Thoracic aorta (tissue), 2 donors: ENCODE measurements at places on chromosomes 13 and 19.

GRCh38 chr13:113152984-113153809 lies 5.3 kb upstream of the PROZ start:
- no peak for DNase-seq

DNA sequence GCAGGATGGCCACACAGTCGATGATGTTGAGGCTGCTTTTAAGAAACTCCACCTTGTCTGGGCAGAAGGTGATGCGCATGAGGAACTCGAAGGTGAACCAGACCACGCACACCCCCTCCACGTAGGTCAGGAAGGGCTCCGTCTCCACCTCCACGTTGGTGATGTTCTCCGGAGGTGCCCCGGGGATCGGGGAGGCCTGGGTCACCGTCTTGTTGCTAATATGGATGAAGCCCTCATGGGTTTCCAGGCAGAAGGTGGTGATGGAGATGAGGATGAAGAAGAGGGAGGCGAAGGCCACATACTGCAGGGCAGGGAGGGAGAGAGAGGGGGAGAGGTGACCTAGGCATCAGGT lies 5.4 kb downstream of the KCNC3 start:
- no peak for DNase-seq

DNA sequence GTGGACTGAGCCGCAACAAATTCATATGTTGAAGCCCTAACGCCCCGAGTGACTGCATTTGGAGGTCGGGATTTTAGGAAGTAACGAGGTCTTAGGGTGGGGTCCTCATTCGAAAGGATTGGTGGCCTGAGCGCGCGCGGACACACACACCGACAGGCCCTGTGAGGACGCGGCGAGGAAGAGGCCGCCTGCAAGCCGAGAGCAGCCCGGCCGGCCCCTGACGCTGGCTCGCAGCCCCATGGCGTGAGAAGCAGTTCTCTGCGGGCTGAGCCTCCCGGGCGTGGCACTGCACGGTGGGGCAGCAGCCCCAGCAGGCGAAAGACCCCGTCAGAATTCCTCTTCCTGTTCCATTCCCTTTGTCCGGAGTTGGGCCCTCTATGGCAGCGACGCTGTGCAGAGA lies 131.2 kb downstream of the CRYL1 start:
- no peak for DNase-seq

DNA sequence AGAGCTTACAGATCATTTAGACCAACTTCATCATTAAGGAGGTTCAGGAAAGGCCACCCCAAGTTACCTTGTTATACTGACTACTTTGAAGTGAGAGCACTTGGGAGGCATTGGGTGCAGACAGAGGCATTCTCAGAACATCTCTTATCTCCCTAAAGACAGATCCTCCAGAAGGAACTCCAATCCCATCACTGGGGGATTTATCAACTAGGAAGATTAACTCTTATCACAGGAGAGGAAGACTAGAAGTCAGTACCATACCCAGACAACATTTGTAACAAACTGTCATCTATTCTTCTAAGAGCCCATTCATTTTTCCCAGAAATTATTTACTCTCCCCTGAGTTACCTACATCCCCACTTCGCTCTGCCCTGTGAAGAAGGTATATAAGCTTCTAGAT lies 5.8 kb upstream of the RFXAP start:
- DNase-seq: no peak

DNA sequence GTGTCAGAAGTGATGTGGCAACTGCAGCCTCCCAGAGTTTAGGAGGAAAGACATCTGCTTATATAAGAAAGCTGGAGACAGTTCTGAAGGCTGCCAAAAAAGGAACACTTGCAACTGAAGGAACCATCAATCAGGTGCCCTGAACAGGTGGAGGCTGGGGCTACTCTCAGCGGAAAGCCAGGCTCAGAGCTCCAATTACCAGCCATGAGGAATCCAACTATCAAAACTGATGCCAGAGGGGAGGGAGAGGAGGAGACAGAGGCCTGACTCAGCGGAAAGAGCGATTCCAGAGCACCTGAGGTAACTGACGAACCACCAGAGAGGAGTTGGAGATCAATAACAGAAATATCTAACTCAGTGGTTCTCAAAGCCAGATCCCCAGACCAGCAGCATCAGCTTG lies 24.3 kb downstream of the LEUTX start:
- DNase-seq: no peak

DNA sequence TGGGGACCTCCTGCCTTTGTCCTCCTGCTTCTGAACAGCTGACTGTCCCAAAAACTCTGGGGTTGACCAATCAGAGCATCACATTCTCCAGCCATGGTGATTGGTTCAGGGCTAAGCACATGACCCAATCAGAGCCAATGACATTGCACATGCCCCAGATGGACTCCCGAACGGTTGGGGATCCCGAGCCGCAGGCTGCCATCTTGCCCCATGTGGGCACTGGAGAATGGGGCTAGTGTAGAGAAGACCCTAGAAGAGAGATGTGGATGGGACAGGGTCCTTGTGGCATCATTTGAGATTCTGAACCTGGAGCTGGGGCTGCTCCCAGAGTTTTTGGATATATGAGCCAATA lies 31.3 kb upstream of the PEPD start:
- no peak for DNase-seq

GRCh38 chr19:46732172-46732938 lies 13.5 kb upstream of the FKRP start:
- DNase-seq: no peak

GRCh38 chr13:79780240-79780639 lies 299.3 kb downstream of the NDFIP2 start:
- no peak for DNase-seq

GRCh38 chr19:50820086-50820485 lies 3.5 kb downstream of the KLK1 start:
- no peak for DNase-seq

GRCh38 chr19:19460258-19460731 lies 54.8 kb downstream of the GATAD2A start:
- DNase-seq: no peak

DNA sequence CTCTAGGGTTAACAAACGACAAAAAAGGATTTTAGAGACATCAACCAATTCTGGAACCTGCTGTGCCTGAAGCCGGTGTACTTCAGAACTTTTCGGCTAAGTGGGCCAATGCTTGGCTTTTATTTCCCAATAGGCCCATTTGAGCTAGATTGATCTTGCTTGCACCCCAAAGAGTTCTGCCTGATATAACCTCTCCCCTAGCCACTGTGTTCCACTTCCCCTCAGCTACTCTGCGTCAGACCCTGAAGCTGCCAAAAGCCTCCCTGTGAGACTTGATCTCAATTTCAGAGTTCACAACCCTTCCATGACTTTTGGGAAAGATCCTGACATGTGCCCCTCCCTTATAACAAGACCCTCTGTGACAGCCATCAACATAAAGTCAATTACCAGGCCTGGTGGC lies 5.6 kb upstream of the SIGLEC14 start:
- DNase-seq: no peak

- DNase-seq: no peak
Observed at GRCh38 chr13:95121516-95121915, 179.7 kb downstream of the ABCC4 start.

- no peak for DNase-seq
Observed at GRCh38 chr19:16371540-16371986, 46.9 kb downstream of the KLF2 start.

DNA sequence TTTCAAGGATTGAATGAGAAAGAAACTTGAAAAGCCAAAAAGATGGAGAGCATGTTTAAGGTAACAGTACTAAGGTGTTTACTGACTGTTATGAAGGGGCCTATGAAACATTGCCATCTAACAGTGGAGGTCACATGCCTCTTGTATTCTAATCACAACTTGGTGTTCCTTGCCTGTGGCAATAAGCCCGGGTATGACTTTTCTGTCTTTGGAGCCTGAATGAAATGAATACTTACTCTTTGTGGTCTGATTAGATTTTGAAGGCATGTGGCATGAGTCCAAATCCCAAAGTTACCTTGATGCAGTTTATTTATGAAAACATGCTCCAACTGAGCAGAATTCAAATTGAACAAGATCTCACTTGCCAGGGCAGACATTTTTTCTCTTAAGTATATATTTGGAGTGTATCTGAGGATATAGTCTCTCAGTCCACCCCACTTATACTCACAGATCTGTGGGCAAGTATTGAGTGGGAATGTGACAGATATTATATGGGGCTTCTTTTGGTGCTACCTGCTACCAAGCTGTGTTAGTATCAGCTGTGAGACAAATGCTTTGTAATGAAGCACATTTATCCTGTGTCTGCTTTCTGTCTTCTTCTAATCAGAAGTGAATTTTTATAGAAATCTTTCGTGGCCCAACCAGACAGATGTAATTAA lies 67.5 kb downstream of the B3GLCT start:
- DNase-seq: no peak

DNA sequence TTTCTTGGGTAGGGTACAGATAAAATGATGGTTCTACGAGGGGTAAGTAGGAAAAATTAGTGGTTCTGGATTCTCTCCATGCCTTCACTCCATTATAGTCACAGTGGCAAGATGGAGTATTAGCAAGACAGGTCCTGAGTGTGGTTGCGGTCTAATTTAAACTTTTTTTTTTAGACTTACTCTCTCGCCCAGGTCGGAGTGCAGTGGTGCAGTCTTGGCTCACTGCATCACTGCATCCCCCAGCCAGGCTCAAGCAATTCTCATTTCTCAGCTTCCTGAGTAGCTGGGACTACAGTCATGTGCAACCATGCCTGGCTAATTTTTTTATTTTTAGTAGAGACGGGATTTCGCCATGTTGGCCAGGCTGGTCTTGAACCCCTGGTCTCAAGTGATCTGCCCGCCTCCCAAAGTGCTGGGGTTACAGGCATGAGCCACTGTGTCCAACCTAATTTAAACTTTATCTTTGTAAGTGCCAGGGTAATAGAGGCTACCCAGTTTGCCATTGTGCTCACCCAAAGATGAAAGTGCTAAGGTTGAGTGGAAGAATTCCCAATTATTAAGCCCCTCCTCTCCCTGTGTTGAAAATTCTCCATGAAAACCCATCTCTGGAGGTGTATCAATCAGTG lies 135.6 kb downstream of the TM9SF2 start:
- DNase-seq: no peak

- no peak for DNase-seq
Observed at GRCh38 chr19:10092648-10093294, 6.7 kb downstream of the SHFL start.

- no peak for DNase-seq
Observed at GRCh38 chr19:9308091-9308770, 1.4 kb downstream of the ZNF699 start.

DNA sequence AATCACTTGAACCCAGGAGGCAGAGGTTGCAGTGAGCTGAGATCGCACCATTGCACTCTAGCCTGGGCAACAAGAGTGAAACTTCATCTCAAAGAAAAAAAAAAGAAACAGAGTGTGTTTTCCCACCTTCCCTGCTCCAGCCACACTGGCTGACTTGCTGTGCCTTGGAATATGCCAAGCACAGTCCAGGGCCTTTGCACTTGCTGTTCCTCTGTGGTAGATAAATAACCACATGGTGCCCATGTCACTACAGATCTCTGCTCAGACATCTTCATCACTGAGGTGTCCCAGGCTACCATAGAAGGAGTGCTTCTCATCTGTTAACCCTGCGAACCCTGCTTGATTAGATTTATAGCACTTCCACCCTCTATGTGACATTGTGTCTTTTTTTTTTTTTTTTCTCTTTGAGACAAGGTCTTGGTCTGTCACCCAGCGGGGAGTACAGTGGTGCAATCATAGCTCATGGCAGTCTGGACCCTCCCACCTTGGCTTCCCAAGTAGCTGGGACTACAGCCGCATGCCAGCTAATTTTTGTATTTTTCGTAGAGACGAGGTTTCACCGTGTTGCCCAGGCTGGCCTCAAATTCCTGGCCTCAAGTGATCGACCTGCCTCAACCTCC lies 10.4 kb downstream of the SMARCA4 start:
- no peak for DNase-seq

GRCh38 chr13:23572836-23573235 lies 2.6 kb downstream of the TNFRSF19 start:
- DNase-seq: no peak
